ENCODE measurements at places on chromosomes 3 and 15. TPM values are rescaled to one million over a fixed set of nuclear protein-coding genes. Genes with fewer than 3 reads are reported as not detected.

Gene TEX264
- total RNA-seq = 161 TPM

Gene ZDHHC19
- not detected for total RNA-seq

Gene TIPIN
- 4.3 TPM for total RNA-seq

Gene ESYT3
- 44.5 TPM for total RNA-seq

Gene CCDC32
- 15.9 TPM for total RNA-seq

Gene TICRR
- 1.2 TPM for total RNA-seq

Gene ALPK3
- 1.4 TPM for total RNA-seq

Gene PLA1A
- 0.84 TPM for total RNA-seq

DNA sequence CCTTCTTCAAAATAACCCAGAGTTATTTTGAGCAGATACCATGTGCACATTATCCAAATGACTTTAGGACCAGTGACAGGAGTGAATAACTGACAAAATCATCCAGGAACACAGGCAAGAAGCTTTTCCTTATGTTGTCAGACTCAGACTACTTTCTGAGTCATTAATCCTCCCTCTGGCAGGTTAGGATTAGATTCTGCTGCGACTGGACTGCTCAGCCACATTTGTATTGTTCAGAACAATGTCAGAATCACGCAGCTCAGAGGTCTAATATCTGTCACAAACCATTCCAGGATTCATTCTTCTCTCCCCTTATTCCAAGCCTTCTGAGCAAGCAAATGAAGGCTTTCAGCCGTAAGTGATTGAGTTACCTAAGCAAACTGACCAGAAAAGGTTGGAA, 34.8 kb upstream of the FAM174B start:
- no peak for DNase-seq

GRCh38 chr15:95401587-95401986, 928.9 kb upstream of the NR2F2 start:
- DNase-seq = no peak

GRCh38 chr3:108218811-108219210, 3.4 kb downstream of the IFT57 start:
- no peak for DNase-seq

GRCh38 chr15:63874616-63875015, 40.9 kb upstream of the HERC1 start:
- DNase-seq = no peak

DNA sequence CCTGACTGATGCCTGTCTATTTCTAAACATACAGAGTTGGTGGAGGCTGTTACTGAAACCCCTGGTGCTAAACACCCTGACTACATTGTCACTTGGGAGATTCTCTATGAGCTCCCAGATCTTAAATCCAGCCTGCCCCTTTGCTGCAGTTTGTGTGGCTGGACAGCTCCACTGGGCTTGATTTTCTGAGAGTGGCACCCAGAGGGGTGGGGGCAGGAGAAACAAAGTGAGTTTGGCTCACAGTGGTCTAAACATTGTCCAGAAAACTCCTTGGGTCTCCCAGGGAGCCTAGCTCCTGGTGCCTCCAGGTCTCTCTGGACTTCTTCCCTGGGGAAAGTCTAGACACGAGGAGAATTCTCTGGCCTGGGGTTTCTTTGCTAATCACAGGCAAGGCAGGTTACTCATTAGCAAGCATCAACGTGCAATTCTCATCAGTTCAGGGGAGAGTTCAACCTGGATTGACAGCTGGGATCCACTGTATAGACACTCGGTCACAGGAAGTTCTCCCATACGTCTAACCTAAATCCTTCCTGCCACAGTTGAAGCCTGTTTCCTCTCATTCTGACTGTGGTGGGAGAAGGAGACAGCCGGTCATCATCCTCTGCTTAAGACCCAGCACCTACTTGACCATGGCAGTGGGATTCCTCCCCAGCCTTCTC, 7.1 kb upstream of the DLL4 start:
- DNase-seq = no peak

DNA sequence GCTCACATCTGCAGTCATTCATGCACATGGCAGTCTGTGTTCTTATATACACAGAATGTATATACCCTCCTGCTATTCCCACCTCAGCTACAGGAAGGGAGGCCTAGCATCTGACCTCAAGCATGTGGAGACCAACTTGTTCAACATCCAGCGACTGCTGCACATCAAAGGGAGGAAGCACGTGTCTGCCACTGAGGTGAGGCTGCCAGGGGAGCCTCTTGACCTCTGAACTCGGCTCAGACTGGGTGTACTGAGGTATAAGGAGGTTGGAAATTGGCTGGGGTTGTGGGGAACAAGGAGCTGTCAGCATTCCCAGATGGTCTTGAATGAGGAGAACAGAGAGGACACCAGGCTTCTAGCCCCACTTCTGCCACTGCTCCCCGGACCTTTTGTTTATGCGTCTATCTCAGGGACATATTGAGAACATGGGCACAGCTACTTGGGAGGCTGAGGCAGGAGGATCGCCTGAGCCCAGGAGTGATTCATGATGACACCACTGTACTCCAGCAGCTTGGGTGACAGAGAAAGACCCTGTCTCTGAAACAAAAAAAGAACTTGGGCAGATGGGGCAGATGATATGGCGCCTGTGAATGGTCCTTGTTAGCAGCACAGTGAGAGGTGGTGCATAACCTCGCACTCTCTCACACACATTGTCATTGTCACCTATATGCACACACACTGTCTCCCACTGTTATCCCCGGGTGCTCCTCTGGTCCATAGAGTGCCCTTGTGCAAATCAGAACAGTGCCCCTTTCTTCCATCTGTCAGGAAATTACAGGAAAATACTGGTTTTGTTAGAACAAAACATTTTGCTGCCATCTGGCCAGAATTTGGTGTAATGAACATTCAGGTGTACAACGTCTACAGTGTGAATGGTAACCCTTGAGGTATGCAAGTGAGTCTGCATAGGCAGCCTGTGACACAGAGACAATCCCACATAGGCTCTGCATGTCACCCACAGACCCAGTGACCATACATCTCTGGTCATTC, 5.4 kb downstream of the VILL start:
- no peak for DNase-seq

DNA sequence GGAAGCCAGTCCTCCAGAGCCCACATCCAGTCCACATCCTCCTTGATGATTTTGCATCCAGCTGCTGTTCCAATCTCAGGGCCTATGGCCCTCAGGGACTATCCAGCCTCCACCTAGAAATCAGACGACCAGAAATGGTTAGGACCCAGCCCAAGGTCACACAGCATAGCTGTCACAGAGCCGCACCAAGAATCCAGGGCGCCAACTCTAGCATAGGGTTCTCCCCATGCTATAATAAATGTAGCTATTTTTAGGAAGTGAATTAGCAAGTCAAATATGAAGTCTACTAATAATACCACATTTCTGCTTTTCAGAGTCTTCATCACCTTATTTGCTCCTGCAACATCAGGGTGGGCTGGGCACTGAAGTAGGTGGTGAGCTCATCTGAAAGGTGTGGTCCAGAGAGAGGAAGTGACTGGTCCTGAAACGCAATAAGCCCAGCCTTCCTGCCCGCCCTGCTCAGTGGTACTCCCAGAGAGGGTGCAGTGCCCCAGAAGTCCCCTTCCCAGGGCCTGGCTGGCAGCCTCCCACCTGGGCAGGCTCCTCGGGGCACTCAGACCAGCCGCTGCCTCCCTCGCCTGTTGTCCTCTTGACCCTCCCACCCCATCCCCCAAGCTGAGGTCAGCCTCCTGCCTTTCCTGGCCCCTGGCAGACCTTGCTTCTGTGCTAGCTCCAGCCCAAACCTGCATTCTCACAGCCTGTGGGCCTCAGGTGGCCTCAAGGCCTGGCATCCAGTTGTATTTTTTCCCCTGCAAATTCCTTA, 17.6 kb upstream of the CYP11A1 start:
- no peak for DNase-seq

- DNase-seq = no peak
Measured at GRCh38 chr3:194031867-194032635, 103.9 kb upstream of the HES1 start.

- no peak for DNase-seq
Measured at GRCh38 chr3:60269377-60269776, 981.9 kb downstream of the FHIT start.

GRCh38 chr15:92634060-92634459, 21.5 kb downstream of the FAM174B start:
- DNase-seq = no peak

DNA sequence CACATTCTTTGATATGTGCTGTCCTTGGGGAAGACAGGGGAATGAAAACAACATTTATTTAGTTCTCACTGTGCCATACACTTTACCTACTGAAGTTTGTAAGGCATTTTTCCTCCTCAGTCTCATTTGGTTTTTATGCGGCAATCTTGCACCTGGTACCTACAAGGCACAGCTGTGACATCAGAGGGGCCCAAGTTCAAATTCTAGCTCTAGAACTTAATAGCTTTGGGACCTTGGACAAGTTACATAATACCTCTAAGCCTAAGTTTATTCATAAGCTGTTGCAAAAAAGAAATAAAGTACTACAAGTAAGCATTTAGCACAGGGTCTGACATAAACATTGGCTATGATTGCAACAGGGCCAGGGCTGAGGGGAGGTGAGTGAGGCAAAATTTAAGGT, 5.6 kb upstream of the FAM81A start:
- no peak for DNase-seq

DNA sequence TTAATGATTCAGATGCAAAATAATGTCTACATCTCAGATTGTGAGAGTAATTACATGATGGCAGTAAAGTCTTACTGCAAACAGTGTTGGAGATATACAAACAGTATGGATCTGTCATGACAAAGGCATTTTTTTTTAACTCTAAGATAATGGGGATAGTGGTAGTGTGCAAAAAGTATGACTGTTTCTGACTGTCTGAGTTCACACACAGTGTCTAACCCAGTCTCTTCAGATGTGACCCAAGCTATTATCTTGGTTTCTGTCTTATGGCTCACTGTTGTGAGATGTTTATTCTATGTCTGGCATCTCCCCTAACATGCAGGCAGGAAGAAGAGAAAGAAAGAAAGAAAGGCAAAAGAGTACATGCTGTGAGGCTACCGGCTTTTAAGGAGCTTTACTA, 17.0 kb downstream of the RPL39L start:
- no peak for DNase-seq

DNA sequence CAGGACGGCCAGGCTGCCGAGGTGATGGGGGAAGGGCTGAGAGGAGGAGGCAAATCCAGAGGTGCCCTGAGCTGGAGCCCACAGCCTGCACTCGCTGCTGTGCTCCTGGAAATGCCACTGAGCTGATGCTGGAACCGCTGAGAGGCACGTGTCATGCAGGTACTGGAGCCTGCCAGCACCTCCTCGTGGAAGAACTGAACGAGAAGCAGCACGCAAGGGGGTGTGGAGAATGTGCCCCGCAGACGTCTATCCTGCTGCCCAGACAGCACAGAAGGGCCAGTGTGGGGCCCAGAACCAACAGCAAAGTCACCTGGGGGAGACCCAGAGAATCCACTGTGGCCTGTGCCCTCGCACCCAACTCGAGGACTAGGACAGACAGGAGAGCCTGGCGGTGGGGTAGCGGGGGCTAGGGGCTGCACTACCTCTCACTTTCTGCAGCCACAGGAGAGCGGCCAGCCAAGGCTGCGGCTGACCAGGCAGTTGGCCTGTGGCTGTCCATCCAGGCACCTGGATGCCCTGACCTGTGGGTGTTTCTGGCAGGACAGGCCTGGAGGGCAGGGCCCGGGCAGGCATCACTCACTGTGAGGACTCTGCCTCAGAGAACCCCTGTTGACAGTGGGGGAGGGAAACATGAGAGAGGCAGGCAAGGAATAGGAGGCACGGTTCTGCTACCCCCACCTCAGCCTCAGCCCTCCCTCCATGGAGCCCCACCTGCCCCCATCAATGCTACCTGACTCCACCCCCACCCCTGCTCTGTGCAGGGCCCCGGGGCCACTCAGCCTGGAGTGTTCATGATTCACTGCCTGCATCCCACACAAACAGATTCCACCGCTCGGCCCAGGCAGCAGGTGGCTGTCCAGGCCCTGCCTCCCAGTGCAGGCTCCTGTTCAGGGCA, 213.1 kb downstream of the TBC1D2B start:
- DNase-seq = no peak

DNA sequence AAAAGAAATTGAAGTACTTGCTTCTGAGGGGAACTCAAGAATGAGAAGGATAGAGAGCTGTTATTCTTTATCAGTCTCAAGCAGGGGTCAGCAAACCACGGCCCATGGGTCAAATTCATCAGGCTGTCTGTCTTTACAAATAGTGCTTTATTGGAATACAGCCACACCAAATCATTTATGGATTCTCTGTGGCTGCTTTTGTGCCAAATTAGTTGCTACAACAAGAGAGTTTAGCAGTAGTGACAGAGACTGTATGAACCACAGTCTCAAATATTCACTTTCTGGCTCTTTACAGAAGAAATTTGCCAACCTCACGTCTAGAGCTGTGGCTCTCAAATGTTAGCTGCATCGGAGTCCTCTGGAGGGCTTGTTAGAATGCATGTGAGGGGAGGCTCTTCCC, 258.0 kb upstream of the RARB start:
- no peak for DNase-seq

DNA sequence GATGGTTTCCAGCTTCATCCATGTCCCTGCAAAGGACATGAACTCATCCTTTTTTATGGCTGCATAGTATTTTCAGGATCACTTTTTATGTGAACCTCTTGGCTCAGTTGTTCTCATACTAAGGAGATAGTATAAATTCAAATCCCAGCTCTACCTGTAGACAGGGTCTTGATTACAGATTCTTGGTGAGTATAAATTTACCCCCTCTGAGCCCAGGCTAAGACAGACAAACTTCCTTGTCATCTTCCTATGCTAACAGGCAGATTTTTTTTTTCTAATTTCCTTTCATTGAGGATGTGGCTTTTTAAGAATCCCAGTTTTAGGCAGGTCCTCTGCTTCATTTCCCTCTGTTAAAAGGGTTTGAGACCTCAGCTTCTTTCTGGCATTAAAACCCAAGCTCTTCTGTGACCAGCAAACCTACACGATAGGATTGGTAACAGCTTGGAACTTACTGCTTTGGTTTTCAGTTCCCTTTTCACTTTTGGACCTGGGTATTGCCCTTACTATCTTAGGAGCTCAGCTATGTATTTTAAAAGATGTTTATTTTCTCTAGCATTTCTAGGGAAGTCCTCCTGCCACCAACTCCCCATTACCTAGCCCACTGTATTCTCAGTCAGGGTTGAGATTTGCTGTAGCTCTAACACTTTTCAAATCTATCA, 72.5 kb downstream of the VPS8 start:
- no peak for DNase-seq

DNA sequence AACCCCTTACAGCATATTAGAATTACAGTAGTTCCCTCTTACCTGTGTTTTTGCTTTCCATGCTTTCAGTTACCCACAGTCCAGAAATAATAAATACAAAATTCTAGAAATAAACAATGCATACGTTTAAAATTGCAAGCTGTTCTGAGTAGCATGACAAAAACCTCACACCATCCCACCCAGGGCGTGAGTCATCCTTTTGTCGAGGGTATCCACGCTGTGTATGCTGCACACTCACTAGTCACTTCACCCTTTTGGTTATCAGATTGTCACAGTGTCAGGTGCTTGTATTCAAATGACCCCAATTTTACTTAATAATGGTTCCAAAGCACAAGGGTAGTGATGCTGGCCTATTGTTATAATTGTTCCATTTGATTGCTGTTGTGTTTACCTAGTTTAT, 72.5 kb upstream of the P3H2 start:
- DNase-seq = no peak

- DNase-seq = no peak
Measured at GRCh38 chr3:102353805-102354204, 81.0 kb upstream of the ZPLD1 start.
